A549 treated with dexamethasone at 1 μM for 4 hours (cell line): ENCODE measurements at places on chromosomes 7 and 10. TPM values are rescaled to one million over a fixed set of nuclear protein-coding genes. Genes with fewer than 3 reads are reported as not detected.

CPXM2 gene
- not detected in 5 replicates for total RNA-seq

OR2A12 gene
- not detected in 5 replicates for total RNA-seq

ZNRF2 gene
- 3.9 to 5.8 TPM (median 5.0 TPM) in 5 replicates for total RNA-seq

SLC16A9 gene
- 0.07 to 0.16 TPM (median 0.08 TPM) in 5 replicates for total RNA-seq

C10orf53 gene
- total RNA-seq, result not detected in 5 replicates
